ENCODE measurements at places on chromosomes 5 and 9. TPM values are rescaled to one million over a fixed set of nuclear protein-coding genes. Genes with fewer than 3 reads are reported as not detected.

PDE8B gene
- not detected for total RNA-seq

PCDHGA2 gene
- total RNA-seq, result 3.9 TPM

FAM120AOS gene
- total RNA-seq, result 60.5 TPM

TMEM252 gene
- not detected for total RNA-seq

SPINK5 gene
- total RNA-seq, result not detected

TMEFF1 gene
- total RNA-seq, result 0.49 TPM

TAF11L5 gene
- not detected for total RNA-seq

STPG3 gene
- total RNA-seq, result not detected
